ENCODE measurements at places on chromosomes 4 and X. TPM values are rescaled to one million over a fixed set of nuclear protein-coding genes. Genes with fewer than 3 reads are reported as not detected.

The SLBP gene
- 99.1 TPM for total RNA-seq

The OTC gene
- not detected for total RNA-seq

The SLC9A7 gene
- total RNA-seq, result 15.4 TPM

The CPLX1 gene
- 2.1 TPM for total RNA-seq

The IGFBP7 gene
- not detected for total RNA-seq

The MAGEA8 gene
- not detected for total RNA-seq

The CXorf65 gene
- total RNA-seq, result 39.8 TPM

The FGFR3 gene
- total RNA-seq, result 0.39 TPM

The DDX53 gene
- total RNA-seq, result not detected

The ADH7 gene
- total RNA-seq, result not detected

The GRSF1 gene
- 71.3 TPM for total RNA-seq

The CNKSR2 gene
- 6.5 TPM for total RNA-seq

The HSPA4L gene
- 0.66 TPM for total RNA-seq

The FAM184B gene
- not detected for total RNA-seq

The RENBP gene
- 24.8 TPM for total RNA-seq

The CASK gene
- total RNA-seq, result 38.2 TPM

The FGFBP1 gene
- not detected for total RNA-seq

The ALAS2 gene
- total RNA-seq, result not detected

The EXOC1L gene
- not detected for total RNA-seq

The RBMXL3 gene
- total RNA-seq, result not detected

The IL13RA2 gene
- not detected for total RNA-seq

The MAGEB6 gene
- total RNA-seq, result not detected

The SAGE1 gene
- total RNA-seq, result not detected

The ZCCHC4 gene
- total RNA-seq, result 11.7 TPM

The FAM47E gene
- not detected for total RNA-seq

The HAND2 gene
- not detected for total RNA-seq

The TSPAN7 gene
- total RNA-seq, result 0.34 TPM
